Anterior cingulate cortex (tissue), 58 donors: ENCODE measurements at places on chromosomes 2 and 18.
A peak's percentile ranks its signal among the peaks of the same experiment; 100 is the strongest.

- DNase-seq: no peak
These were observed 1.7 kb downstream of the ZAP70 start for GRCh38 chr2:97714950-97715652.

DNA sequence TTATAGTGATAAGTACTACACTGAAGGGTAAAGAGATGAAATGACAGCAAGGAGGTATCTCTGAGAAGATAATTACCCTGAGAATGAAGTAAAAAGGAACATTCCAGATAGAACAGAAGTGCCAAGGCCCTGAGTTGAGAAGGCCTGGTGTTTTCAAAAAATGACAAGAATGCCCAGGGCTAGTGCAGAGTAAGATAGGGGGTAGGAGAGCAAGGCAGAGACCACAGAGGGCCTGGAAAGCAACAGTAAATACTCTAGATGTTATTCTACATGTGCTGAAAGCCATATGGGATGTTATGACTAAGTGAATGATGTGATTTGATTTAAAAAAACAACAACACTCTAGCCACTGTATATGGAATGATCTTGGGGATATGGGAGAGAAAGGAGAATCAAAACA, 52.3 kb downstream of the BAZ2B start:
- no peak for DNase-seq

- DNase-seq: peak; percentile 39
These were observed 921 bp downstream of the VAPA start for GRCh38 chr18:9914584-9915290.

DNA sequence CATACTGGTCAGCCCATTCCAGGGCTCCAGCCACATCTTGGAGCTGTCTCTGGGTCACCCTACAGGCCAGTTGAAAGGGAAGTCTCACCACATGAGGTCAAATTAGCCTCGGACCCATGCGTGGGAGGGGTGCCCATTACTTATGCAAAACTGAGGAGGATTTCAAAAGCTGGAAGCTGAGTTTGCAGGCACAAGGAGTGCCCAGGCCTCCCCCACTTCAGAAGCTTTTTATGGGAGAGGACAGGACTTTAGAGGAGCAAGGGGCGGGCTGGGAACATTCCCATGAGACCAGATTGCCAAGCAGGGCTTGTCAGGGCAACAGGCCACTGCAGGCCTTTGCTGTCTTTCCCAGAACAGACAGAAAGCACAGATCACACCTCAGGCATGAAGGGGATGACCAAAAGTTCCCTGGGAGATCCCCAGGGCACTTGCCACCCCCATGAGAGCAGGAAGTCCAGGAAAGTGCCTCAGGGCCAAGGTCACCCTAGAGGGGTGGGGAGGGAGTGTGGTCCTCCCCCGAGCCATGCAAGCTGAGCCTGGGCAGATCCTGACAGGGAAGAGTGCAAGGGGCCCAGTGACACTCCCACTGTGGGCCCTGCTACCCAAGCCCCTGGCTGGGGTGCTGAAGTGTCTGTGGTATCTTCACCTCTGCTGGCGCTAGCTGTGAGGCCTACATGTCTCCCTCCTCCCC, 267.7 kb downstream of the BCL11A start:
- DNase-seq: no peak

DNA sequence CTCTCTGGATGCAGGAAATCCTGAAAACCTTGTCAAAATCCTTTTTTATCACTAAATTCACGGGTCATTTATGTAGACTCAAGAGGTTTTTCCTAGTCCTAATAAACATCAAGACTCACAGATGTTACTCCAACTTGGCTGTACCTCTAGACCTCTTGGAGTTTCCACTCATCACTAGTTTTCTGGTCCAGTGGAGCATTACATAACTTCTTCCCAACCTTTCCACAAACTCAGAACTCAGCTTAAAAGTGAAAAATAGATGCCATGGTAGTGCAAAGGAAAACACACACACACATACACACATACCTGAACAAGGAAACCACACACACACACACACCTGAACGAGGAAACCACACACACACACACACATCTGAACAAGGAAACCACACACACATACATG, 807.2 kb downstream of the LRP1B start:
- no peak for DNase-seq

DNA sequence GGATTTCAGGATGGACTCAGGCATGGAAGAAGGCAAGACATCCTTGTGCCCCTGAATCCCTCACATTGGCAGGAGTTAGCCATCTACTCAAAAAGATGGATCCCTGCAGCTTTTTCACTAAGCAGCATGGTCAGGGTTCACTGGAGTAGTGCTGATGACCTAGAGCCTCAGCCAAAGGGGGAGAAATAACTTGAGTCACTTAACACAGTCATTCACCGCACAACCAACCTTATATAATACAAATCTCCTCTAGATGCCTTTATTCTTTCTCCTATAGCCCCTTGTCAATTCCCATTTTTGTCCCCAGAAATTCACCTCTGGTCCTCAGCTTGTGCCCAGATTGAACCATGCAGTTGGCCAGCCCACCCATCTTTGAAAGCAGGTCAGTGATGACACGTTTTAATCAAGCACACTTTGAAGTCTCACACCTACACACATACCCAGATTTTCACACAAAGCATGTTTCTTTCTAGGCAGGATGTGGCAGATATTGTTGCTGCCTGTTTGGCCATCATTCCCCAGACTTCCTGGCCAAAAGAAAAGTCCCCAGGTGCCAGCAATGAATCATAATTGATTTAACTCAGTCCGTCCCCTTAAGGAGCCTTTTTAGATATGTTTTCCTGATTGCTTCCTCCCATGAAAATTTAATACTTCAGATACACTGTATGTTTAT, 84.2 kb downstream of the LBH start:
- no peak for DNase-seq

DNA sequence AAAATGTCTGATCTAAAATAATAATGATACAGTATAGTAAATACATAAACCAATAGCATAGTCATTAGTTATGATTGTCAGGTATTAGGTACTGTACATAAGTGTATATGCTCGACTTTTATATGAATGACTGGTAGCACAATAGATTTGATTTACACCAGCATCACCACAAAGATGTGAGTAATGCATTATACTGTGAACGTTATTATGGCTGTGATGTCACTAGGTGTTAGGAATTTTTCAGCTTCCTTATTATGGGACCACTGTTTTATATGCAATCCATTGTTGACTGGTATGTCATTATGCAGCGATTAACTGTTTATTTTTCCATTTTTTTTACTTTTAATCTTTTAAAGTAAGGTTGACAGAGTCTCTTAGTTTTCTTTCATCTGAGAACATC, 23.7 kb downstream of the ATP9B start:
- no peak for DNase-seq

GRCh38 chr2:232260075-232260474, 118.5 kb upstream of the ALPP start:
- DNase-seq: no peak

DNA sequence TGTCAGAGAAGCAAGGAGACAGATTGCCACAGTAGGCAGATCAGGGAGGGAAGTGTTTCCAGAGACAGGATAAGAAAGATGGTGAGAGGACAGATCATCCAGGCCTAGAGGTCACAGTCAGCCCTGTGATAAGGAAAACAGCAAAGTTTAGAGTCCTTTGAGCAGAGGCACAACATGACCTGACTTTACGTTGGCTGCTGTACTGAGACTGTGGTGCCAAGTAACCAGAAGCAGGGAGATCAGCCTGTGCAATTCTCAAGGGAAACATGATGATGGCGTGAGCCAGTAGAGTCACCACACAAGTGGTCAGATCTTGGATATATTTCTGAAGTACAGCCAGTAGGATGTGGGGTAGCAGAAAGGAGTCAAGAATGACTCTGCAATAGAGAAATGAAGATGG, 43.7 kb downstream of the SMC6 start:
- no peak for DNase-seq

GRCh38 chr2:235055891-235056516, 104.2 kb downstream of the SH3BP4 start:
- no peak for DNase-seq

GRCh38 chr2:17303054-17303453, 215.2 kb downstream of the RAD51AP2 start:
- no peak for DNase-seq

GRCh38 chr2:95034221-95034620, 8.7 kb downstream of the MAL start:
- no peak for DNase-seq

- DNase-seq: no peak
These were observed 4.8 kb upstream of the SNED1 start for GRCh38 chr2:240993446-240994170.

DNA sequence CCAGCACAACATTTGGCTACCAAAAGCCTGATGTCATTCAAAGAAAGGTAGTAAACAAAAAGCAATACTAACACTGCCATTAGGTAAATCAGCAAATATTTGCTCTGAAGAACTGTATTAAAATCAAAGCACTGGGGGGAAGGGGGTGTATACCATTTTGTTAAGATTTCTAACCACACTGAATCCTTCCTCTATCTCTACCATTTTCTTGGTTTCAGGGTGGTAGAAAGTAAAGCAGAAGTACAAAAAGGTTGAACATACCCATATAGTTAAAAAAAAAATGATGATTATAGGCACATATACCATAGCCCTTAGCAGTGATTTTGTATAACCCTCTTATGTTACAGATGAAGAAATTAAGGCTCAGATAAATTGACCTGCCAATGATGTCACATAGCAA, 437.6 kb downstream of the ZEB2 start:
- no peak for DNase-seq

DNA sequence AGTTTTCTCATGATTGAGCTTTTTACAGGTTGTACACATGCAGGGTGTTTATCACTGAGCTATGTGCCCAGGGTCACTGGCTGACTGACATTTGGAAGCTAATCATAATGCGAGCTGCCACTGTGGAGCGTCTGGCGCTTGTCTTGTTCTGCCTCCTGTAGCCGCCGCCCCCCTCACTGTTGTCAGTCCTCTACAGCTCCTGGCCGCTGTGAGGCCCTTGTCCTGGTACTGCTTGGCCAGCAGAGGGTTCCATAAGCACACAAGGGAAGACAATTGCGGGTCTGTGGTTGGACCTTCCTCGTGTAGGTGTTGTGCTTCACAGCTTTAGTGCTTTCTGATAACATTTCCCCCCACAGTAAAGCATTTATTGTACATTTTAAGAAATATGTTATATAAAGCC, 105.6 kb upstream of the LDLRAD4 start:
- peak; percentile 30 for DNase-seq

DNA sequence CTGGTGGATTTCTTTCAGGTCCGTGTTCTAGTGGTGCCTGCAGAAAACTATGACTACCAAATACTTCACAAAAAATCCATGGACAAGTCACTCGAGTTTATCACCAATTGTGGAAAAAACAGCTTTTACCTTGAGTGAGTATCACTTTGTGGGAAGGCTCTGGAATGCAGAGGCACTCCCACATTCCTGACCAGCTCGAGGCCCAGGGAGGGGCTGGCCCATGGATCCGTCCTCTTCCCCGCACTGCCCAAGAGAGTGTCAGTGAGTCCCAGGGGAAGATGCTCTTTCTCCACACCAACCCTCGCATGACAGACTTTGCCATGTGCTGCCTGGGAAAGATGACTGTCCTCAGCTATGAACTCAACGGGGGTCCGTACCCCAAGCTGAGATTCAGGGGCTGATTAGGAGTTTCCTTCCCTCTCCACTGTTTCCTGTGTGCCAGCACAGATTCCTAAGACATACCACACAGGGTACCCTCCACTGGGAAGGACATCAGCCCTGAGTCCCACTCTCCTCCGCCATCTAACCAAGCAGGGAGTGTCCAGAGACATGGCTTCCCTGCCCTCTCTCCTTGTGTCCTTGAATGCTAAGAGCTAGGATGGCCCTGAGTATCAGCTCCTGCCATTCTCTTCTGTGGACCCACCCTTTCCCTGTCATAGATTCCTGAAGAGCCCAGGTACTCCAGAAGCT, 155.9 kb downstream of the LAMA3 start:
- no peak for DNase-seq

GRCh38 chr2:64192125-64192479, 47.9 kb upstream of the PELI1 start:
- DNase-seq: no peak

- DNase-seq: no peak
These were observed 65.8 kb upstream of the CABLES1 start for GRCh38 chr18:23069481-23069880.

- DNase-seq: no peak
These were observed 226.0 kb upstream of the SLC35G4 start for GRCh38 chr18:11383381-11383780.

DNA sequence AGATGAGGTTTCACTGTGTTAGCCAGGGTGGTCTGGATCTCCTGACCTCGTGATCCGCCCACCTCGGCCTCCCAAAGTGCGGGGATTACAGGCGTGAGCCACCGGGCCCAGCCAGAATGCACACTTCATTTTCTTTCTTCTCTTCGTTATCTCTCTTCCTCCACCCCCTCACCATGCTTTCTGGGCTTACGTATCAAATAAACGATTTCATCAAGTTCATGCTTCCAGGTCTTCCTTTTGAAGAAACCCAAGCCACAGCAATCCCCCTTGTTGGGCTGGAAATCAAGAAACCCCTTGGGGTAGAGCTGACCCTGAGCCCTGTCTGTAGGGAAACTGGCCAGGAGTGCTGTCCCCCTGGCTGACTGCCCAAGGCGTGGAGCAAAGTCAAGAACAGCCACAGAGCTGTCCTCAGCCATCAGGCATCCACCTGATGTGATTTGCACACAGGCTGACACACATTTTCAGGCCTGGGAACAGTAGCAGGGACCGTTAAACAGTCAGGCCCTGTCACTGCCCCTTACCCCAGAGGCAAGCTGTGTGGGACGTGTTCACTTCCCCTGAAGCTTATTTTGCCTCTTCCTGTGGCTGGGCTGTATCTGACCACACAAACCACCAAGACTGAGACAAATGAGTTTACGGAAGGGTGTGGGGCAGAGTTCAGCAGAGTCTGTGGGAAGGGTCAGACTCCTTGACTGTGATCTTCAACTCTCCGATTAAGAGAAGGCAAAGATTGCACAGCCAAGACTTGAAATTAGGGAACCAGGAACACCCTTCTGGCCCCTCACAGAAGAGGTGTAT, 15.1 kb upstream of the NMUR1 start:
- DNase-seq: peak; percentile 14

DNA sequence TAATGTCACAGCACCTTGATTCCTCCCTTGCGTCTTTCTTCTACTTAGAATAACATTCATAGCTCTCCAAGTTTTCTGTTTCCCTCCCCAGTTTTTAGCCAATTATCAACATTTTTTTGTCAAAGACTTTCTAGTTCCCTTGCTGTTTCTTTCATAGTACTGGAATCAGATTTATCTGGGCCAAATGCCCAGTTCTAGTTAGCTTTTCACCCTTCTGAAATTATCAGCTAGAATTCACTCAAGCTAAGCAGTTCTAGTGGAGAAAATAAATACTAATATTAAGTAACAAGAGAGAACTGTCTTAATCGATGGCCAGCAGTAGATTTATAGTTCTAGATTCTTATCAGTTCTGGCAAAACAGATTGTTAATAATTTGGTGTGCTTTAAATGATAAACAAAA, 36.2 kb downstream of the EFEMP1 start:
- DNase-seq: no peak

- DNase-seq: no peak
These were observed 13.4 kb upstream of the HPCAL1 start for GRCh38 chr2:10289352-10289751.

- DNase-seq: no peak
These were observed 45.4 kb upstream of the APCDD1 start for GRCh38 chr18:10409041-10409440.

- DNase-seq: no peak
These were observed 290.1 kb upstream of the KLHL14 start for GRCh38 chr18:33062834-33063364.
